Esophagus muscularis mucosa (tissue), 4 donors: ENCODE measurements at places on chromosomes 6 and 20. TPM values are rescaled to one million over a fixed set of nuclear protein-coding genes. Genes with fewer than 3 reads are reported as not detected.

DNA sequence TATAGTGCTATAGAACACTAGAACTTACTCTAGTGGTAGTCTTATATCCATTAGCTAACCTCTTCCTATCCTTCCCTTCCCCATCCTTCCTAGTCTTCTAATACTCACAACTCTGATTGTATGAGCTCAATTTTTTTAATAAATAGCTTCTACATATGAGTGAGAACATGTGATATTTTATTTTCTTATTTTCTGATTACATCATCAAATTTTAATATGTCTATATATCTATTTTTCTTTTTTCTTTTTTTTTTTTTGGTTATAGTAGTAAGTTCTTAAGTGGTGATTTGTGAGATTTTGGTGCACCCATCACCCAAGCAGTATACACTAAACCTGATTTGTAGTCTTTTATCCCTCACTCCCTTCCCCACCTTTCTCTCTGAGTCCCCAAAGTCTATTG is 112.5 kb downstream of the JAG1 start:
- H3K36me3 ChIP-seq: no peaks in the 10 kb centered on the region
- no peak overlapping the region for H3K27ac ChIP-seq
- H3K4me3 ChIP-seq: no peak overlapping the region
- no peaks in the 10 kb centered on the region for H3K4me1 ChIP-seq

DNA sequence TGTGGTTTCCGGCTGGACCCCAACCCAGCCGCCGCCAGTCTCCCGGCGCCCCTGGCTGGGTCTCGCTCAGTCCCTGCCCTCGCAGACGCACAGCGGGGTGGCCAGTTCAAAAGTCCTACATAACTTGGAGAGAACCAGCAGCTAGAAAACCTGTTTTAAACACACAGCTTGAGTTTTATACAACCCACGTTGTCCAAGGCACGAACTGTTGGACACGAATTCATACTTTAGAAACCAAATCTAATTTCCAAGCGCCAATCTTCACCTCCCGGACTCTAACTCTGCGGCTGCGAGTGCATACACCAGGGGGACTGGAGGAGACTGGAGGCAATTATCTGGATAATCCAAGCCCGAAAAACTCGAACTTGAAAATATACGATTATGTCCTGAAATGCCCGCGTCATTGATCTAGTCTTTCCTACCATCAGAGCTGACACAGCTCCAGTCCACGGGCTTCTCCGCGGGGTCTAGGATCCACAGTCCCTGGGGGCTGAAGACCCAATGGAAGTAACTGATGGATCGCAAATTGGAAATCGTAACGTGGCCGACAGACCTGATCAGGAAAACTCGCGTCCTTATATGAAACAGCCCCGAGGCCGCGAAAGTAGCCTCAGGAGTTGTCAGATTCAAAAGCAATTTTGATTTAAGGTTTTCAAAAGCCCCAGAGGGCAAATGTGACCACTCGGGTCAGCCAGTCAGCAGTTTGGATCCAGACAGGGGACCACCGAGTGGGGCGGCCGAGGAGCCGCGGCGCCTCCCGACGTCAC is 843 bp upstream of the HEY2 start:
- no peaks in the 10 kb centered on the region for H3K36me3 ChIP-seq
- H3K27me3 ChIP-seq: peaks cover 12% of the 10 kb centered on the region
- peak overlapping the region; percentile 76 for H3K4me3 ChIP-seq
- no peak for DNase-seq
- H3K4me1 ChIP-seq: no peaks in the 10 kb centered on the region
- peak overlapping the region; percentile 88 for H3K27ac ChIP-seq

GRCh38 chr6:24554474-24554873 is 59.7 kb downstream of the ALDH5A1 start:
- no peaks in the 10 kb centered on the region for H3K27me3 ChIP-seq
- no peaks in the 10 kb centered on the region for H3K36me3 ChIP-seq
- H3K27ac ChIP-seq: no peak overlapping the region
- DNase-seq: no peak

GRCh38 chr20:41650231-41650948 is 32.2 kb upstream of the CHD6 start:
- H3K4me1 ChIP-seq: no peaks in the 10 kb centered on the region
- H3K36me3 ChIP-seq: no peaks in the 10 kb centered on the region
- H3K4me3 ChIP-seq: no peak overlapping the region
- no peak overlapping the region for H3K27ac ChIP-seq

DNA sequence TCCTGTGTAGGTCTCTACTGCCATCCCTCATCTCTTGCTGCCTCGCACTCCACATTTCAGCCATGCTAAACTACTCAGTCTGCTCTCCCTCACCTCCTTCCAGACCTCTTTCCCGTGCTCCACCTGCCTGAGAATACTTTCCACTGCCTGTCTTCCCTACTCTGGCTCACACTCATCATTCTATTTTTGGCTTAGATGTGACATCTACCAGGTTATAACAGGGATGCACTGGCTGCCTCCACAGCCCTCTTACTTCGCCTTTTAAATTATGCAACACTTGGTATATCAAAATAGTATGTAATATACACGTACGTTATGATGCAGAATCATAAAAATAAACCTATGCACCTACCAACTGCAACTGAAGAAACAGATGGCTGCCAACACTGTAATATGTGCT is 222.8 kb upstream of the DTNBP1 start:
- no peak overlapping the region for H3K27ac ChIP-seq
- no peaks in the 10 kb centered on the region for H3K27me3 ChIP-seq
- DNase-seq: no peak
- H3K4me1 ChIP-seq: peaks cover 11% of the 10 kb centered on the region
- no peak overlapping the region for H3K4me3 ChIP-seq
- H3K36me3 ChIP-seq: no peaks in the 10 kb centered on the region

DNA sequence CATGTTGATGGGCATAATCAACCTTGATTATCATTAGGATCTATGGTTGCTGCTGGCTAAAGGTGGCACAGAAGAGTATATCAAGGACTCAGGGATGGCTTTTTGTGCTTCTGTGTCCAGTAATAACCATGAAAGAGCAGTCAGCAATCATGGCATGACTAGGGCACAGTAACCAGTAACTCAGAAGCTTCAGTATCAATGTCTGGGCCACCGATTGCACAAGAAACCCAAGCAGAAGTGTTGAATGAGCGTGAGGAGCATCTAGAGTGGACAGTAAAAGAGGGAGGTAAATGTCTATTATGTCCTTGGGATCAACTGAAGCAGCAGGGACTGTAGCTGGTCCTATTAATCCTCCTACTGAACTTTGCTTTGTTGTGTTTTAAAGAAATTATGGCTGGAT is 81.5 kb upstream of the F13A1 start:
- no peaks in the 10 kb centered on the region for H3K36me3 ChIP-seq
- no peak overlapping the region for H3K4me3 ChIP-seq
- H3K27me3 ChIP-seq: no peaks in the 10 kb centered on the region
- no peak overlapping the region for H3K27ac ChIP-seq
- no peak for DNase-seq

- no peak for DNase-seq
- H3K27ac ChIP-seq: no peak overlapping the region
- H3K4me3 ChIP-seq: no peak overlapping the region
- no peaks in the 10 kb centered on the region for H3K36me3 ChIP-seq
- no peaks in the 10 kb centered on the region for H3K27me3 ChIP-seq
These were observed 13.4 kb downstream of the RSPO3 start for GRCh38 chr6:127131772-127132376.

- no peaks in the 10 kb centered on the region for H3K27me3 ChIP-seq
- peaks cover 19% of the 10 kb centered on the region for H3K36me3 ChIP-seq
- no peak overlapping the region for H3K27ac ChIP-seq
- H3K4me3 ChIP-seq: no peak overlapping the region
- H3K4me1 ChIP-seq: peaks cover 5% of the 10 kb centered on the region
- no peak for DNase-seq
These were observed 129.8 kb upstream of the EDN1 start for GRCh38 chr6:12160326-12160725.

- H3K27me3 ChIP-seq: peaks cover 12% of the 10 kb centered on the region
- no peaks in the 10 kb centered on the region for H3K4me1 ChIP-seq
- DNase-seq: no peak
- no peak overlapping the region for H3K27ac ChIP-seq
- no peaks in the 10 kb centered on the region for H3K36me3 ChIP-seq
- no peak overlapping the region for H3K4me3 ChIP-seq
These were observed 40.4 kb downstream of the IRF4 start for GRCh38 chr6:431986-432385.

DNA sequence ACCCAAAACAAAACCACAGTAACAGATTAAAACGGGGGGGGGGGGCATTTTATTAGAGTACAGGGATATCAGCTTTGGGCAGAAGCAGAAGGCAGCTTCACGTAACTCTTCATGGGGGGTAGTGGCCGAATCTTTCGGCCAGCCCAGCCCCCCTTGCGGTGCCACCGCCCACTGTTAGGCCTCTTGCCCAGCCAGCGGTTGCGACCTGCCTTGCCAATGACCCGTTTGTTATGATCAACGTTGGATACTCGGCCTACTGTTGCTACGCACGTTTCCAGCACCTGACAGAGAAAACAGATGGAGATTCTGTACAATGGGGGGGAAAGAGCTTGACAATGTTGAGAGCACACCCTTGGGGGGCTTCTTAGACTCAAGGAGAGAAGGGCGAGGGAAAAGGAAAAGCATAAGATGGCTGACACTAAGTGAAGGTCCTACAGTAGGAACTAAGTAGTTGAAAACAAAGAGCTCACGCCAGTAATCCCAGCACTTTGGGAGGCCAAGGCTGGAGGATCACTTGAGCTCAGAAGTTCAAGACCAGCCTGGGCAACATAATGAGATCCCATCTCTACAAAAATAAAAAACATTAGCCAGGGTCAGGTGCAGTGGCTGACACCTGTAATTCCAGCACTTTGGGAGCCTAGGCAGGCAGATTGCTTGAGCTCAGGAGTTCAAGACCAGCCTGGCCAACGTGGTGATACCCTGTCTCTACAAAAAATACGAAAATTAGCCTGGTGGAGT is 724 bp upstream of the CUL7 start:
- peaks cover 52% of the 10 kb centered on the region for H3K36me3 ChIP-seq
- peak overlapping the region; percentile 92 for H3K27ac ChIP-seq
- no peaks in the 10 kb centered on the region for H3K27me3 ChIP-seq

DNA sequence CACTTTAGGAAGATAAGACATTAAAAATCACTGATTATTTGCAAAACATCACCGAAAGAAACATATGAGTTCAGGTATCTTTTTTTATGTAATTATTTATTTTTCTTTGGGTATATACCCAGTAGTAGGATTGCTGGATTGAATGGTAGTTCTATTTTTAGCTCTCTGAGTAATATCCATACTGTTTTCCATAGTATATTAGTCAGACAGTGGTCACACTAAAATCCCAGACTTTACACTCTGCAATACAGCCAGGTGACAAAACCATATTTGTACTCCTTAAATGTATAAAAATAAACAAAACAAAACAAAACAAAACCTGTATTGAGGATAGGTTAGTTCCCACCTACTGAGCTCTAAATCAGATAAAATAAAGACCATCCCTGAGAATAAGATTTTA is 1024.3 kb upstream of the EYS start:
- no peak overlapping the region for H3K27ac ChIP-seq
- H3K36me3 ChIP-seq: no peaks in the 10 kb centered on the region

DNA sequence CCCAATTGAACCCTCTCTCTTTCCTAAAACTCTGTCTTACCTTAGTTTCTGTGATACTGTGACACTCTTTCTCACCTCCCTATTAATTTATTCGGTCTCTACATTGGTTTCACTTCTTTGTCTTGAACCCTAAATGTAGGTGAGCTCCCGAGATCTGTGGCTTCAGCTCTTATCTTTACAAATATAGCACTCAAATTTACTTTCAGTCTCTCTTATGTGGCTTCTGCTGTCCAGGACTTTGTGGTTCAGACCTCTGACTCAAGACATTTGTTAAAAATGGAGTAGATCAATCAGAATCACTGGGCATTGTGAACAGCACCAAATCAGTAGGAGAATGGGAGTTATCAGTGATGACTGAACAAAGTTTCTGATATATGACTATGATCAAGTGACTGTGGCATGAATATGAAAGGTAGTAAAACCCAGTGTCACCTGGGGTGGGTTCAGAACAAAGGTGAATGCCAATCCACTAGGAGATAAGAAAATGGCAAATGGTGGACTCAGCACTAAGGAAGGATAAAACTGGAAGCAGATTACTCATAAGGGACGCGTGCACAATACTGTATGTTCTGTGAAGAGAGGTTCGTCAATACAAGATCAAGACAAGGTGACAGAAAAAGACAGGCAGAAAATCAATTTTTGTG is 27.2 kb downstream of the IL17F start:
- H3K4me1 ChIP-seq: no peaks in the 10 kb centered on the region
- no peaks in the 10 kb centered on the region for H3K27me3 ChIP-seq
- H3K36me3 ChIP-seq: no peaks in the 10 kb centered on the region
- no peak overlapping the region for H3K27ac ChIP-seq

GRCh38 chr6:108132863-108133262 is 33.0 kb upstream of the NR2E1 start:
- peaks cover 10% of the 10 kb centered on the region for H3K4me1 ChIP-seq
- DNase-seq: no peak
- no peak overlapping the region for H3K27ac ChIP-seq
- H3K4me3 ChIP-seq: no peak overlapping the region
- H3K36me3 ChIP-seq: no peaks in the 10 kb centered on the region

GRCh38 chr20:51660672-51661608 is 107.2 kb downstream of the ATP9A start:
- H3K36me3 ChIP-seq: peaks cover 3% of the 10 kb centered on the region
- H3K4me1 ChIP-seq: peaks cover 8% of the 10 kb centered on the region
- H3K27me3 ChIP-seq: no peaks in the 10 kb centered on the region
- DNase-seq: no peak
- no peak overlapping the region for H3K27ac ChIP-seq

- no peaks in the 10 kb centered on the region for H3K36me3 ChIP-seq
- H3K27me3 ChIP-seq: no peaks in the 10 kb centered on the region
- H3K27ac ChIP-seq: no peak overlapping the region
- peaks cover 19% of the 10 kb centered on the region for H3K4me1 ChIP-seq
- H3K4me3 ChIP-seq: no peak overlapping the region
These were observed 100.0 kb upstream of the MAN1A1 start for GRCh38 chr6:119449331-119450156.

- no peak overlapping the region for H3K4me3 ChIP-seq
- peaks cover 25% of the 10 kb centered on the region for H3K36me3 ChIP-seq
- H3K4me1 ChIP-seq: no peaks in the 10 kb centered on the region
- H3K27me3 ChIP-seq: no peaks in the 10 kb centered on the region
- DNase-seq: no peak
These were observed 42.6 kb upstream of the IRF4 start for GRCh38 chr6:348860-349396.

- peaks cover 70% of the 10 kb centered on the region for H3K4me1 ChIP-seq
- no peaks in the 10 kb centered on the region for H3K27me3 ChIP-seq
- H3K27ac ChIP-seq: no peak overlapping the region
- H3K4me3 ChIP-seq: no peak overlapping the region
- DNase-seq: no peak
- H3K36me3 ChIP-seq: no peaks in the 10 kb centered on the region
These were observed 14.5 kb downstream of the HECA start for GRCh38 chr6:139149383-139149782.

SNAI1 gene
- 2.6 TPM for total RNA-seq

ANKRD6 gene
- total RNA-seq: 18.9 TPM

NHSL1 gene
- total RNA-seq: 10.4 TPM
